Right ventricle myocardium superior (tissue), 1 donor: ENCODE measurements at places on chromosomes 16 and 17. TPM values are rescaled to one million over a fixed set of nuclear protein-coding genes. Genes with fewer than 3 reads are reported as not detected.

- no peak for DNase-seq
Measured at GRCh38 chr16:59759296-59759695, 1025.2 kb upstream of the GOT2 start.

- DNase-seq, result no peak
Measured at GRCh38 chr16:79360267-79360666, 240.3 kb downstream of the MAF start.

GRCh38 chr17:37671028-37671823 lies 28.0 kb upstream of the DDX52 start:
- DNase-seq, result no peak

DNA sequence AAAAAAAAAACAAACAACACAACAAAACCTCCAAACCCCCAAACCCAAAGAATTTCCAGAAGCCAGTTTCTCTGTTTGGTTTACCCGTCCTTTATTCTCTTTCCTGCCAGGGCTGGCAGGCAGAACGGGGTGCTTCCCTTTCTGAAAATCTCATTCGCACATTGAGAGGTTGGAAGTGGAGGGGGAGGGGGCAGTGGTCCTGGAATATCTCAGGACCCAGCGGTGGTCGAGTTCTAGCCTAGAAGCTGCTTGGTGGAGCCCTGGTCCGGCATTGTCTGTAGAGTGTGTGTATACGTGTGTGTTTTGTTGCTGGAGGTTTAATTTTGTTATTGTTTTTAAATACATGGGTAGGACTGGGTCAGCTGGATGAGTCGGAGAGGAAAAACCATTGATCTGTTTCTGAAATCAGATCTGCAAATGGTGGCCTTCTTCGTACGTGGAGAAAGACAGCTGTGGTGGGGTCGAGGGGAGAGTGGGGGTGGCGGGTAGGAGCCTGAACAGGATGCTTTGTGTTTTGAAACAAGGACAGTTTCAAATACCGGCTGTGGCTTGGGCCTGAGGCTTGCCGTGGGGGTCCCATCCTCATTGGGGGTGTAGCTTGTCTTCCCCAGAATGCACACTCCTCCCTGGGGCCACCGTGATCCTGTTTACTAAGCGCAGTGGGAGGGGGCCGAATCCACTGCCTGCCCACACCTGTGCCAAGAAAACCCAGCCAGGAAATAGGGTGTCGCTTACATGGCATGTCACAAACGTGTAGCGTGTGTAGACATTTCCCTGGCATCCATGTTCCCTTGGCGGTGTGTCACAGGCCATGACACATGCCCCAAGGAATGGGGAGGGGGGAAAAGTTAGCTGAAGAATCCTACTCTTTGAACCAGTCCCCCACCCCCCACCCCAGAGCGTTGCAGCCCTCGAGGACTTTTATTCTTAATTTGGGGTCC lies 1.6 kb downstream of the CMIP start:
- no peak for DNase-seq

GRCh38 chr16:87185308-87185707 lies 131.9 kb downstream of the C16orf95 start:
- no peak for DNase-seq

DNA sequence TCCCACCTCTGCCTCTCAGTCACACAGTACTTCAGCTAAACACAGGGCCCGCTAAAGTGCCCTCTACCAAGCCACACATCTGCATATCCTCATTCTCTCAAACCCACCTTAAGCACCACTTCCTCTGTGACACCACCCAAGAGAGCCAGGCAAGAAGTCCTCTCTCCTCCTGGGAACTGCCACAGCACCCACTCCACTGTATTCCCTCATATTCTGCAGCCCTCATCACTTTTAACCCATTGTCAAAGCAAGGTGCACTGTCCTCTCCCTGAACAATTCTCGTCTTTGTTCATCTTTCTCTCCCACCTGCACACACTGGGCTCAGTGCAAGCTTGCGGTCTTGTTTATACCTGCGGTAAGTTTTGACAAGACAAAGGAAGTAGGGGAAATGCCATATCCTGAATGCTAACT lies 13.6 kb downstream of the CHD9 start:
- DNase-seq, result no peak

- no peak for DNase-seq
Measured at GRCh38 chr16:68113059-68113761, 28.0 kb downstream of the NFATC3 start.

GRCh38 chr17:73924114-73924908 lies 279.2 kb upstream of the RPL38 start:
- DNase-seq, result no peak

DNA sequence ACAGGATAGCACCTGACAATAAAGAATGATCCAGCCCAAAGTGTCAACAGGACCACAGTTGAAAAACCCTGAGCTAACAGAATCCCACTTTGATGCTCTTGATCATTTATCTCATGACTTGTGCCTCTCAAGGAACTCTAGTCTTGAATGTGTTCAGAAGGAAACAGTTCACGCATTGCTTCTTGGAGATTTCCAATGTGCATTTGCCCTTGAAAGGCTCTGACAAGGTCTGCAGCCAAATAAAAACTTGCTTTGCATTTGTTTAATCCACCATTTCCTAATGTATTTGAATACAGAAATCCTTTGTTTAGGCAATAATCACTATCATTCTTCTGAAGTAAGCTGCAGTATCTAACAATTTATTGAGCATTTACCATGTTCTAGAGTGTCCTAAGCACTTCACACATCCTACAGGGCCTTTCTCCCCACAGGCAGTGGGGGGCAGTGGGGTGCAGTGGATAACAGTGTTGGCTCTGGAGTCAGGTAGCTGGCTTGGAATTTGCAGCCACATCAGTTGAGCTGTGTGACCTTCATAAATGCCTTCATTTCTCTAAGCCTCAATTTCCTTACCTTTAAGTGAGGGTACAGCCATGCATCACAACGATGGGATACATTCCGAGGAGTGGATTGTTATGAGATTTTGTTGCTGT lies 239.7 kb downstream of the XYLT1 start:
- no peak for DNase-seq

GRCh38 chr16:78892951-78893733 lies 707.4 kb downstream of the MAF start:
- DNase-seq, result no peak

DNA sequence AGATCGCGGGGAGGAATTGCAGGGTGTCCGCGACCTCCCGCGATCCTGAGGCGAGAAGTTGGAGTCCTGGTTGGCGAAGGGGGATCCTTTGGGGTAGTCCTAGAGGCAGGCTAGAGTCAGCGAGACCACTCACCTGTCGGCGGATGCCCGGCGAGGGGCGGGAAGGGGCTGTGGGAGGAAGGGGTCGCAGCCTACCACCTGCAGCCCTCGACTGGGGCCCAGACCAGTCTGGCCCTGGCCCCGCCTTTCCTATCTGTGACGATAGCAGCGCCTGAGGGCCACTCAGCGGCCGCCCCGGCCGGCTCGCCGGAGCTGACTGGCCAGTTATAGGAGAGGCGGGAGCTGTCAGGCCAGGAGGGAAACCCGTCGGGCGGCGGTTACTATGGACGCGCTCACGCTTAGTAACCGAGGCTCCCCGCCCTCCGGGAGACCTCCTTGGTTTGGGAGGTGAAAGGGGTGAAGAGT lies at the start of gene TEKT3:
Gene TEKT3, minus strand, starts transcription at position 213 of the 465 bp plus-strand sequence. CDS start 10,012 bp downstream, outside the sequence.
- peak; percentile 94 for DNase-seq

DNA sequence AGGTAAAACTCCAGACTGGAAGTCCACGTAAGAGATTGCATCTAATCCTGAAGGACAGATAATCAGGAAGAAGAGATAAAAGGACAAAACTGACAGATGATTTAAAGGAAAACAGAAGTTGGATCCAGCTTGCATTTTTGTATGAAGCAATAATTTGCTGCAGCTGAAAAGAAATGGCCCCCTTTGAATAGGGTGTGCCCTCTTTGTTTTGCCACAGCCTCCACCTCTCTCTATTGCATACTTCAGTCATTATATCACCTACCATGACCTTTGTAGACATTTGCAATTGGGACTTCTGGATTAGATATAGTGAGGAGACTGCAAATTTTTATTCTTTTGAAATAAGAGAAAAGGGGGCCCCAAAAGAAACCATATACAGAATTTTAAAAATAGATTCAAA lies 8.1 kb downstream of the NOG start:
- no peak for DNase-seq

DNA sequence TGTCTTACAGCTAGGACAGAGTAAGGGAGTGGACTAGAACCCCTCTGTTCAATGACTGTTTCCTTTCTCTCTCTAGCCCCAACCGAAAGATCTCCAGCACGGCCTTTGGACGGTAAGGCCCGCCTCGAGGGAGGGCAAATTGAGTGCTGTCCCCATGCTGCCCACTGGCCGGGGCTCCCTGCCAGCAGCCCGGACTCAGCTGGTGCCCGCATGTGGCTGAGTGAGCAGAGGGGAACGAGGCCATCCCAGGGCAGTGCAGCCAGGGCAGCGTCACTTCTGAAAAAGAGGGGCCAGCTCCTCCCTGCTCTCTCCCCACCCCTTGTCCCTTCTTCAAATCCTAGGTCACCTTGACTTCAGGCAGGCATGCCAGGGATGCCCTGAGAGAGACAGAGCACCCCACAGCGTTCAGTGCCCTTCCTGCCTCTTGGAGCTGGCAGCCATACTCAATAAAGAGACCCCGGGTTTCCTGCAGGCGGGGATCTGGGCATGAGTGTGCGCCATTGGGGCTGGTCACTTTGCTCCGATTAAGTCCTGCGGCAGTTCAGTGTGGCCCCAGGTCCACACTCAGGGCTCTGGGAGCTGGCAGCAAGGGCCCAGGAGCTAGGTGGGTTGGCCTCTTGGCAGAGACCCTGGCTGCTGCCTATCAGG lies 130.9 kb downstream of the RAB11FIP4 start:
- DNase-seq, result no peak

GRCh38 chr16:16797239-16797638 lies 418.3 kb downstream of the NPIPA7 start:
- no peak for DNase-seq

- no peak for DNase-seq
Measured at GRCh38 chr16:31529108-31529936, 1.6 kb downstream of the AHSP start.

DNA sequence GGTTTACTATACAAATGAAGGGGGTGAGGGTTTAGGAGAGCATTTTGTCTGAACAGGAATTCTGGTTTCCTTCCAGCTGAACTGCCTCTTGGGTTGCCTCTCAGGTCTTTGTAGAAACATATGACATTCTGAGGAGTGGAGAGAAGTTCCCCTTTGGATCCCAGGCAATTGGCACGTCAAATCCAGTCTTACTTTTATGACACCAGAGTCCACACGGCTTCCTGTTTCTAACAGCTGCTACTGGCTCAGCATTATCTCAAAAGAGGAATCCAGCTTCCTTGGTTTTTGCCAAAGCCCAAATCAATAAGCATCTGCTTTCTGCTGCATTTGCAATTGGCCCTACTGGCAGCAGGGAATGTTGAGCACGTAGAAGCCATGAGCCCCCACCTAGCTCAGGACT lies 97.6 kb upstream of the FAM20A start:
- DNase-seq, result no peak

- DNase-seq, result peak; percentile 65
Measured at GRCh38 chr16:9053006-9053601, 38.3 kb upstream of the HAPSTR1 start.

GRCh38 chr17:64780096-64781013 lies 118.2 kb upstream of the SMURF2 start:
- peak; percentile 69 for DNase-seq

GRCh38 chr17:53655591-53655990 lies 167.1 kb upstream of the KIF2B start:
- DNase-seq, result no peak

DNA sequence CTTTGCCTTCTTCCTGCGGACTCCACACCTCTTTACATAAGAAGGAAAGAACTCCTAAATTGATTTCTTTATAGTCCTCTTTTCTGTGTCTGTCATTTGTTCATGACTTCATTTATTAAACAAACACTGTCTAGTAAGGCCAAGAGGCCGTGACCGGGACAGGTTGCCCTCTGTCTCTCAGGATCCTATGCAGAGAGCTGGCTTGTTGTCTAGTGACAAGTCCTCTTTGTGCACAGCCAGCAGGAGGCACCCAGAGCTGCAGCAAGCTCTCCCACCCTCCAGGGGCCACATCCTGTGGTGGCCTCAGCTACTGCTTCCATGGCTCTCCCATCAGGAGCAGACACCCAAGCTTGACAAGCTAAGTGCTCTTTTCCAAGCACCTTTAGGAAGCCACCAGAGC lies 50.6 kb downstream of the PLD6 start:
- no peak for DNase-seq

DNA sequence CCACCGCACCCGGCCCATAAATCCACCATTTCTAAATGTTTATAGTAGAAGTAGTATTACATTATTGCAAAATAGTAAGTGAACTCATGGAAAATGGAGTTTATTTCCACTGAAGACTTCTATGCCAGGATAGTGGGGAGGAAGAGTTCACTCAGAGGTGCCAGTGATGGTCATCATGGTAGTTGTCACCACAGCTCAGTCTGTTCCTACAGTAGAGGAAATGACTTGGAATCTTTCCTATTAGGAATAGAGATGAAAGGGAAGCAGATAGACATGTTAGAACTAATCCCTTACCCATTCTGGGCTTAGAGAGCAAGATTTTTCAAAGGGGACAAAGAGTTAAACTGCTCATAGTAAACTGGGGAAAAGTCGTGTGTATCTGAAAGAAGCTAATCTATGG lies 20.1 kb downstream of the MRPL45 start:
- no peak for DNase-seq

- DNase-seq, result no peak
Measured at GRCh38 chr16:50334106-50334975, 34.4 kb downstream of the BRD7 start.

- peak; percentile 43 for DNase-seq
Measured at GRCh38 chr16:85207357-85207921, 95.2 kb upstream of the CIBAR2 start.

- no peak for DNase-seq
Measured at GRCh38 chr16:54309341-54309740, 22.8 kb upstream of the IRX3 start.

DNA sequence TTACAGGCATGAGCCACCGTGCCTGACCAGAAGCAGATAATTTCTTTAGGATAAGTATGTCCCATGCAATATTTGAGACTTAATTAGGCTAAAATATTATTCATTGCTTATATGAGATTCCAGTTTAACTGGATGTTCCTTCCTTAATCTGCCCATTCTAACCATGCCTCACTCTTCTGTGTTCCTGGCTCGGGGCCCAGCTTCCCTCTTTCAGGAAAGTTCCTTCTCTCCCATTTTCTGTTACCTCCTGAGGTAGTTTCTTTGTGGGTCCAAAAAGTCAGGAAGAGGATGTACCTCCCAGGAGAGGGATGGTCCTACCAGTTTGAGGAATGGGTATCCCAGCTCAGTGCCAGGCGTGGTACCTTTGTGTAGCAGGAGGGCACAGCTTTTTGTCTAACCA lies 23.3 kb downstream of the UNK start:
- DNase-seq, result peak; percentile 30

CIBAR2 gene
- not detected for total RNA-seq

MT1G gene
- total RNA-seq, result 1.3 TPM

ACSM3 gene
- total RNA-seq, result 8.7 TPM

PGS1 gene
- 18.1 TPM for total RNA-seq

VAT1 gene
- total RNA-seq, result 89.7 TPM

EMC6 gene
- total RNA-seq, result 64.6 TPM

ZNF18 gene
- total RNA-seq, result 4.0 TPM

TBC1D3C gene
- not detected for total RNA-seq

ZNF629 gene
- 16.5 TPM for total RNA-seq

SP2 gene
- total RNA-seq, result 12.4 TPM

JPH3 gene
- 0.08 TPM for total RNA-seq

KIF2B gene
- not detected for total RNA-seq

COX4I1 gene
- 2,159 TPM for total RNA-seq

GSPT1 gene
- total RNA-seq, result 88.3 TPM
